ENCODE measurements at places on chromosomes 7 and 10.

- DNase-seq = no peak
These were observed 697 bp downstream of the ARPC1A start for GRCh38 chr7:99326408-99326782.

- DNase-seq = no peak
These were observed 78.0 kb upstream of the AGBL3 start for GRCh38 chr7:134908289-134908688.

DNA sequence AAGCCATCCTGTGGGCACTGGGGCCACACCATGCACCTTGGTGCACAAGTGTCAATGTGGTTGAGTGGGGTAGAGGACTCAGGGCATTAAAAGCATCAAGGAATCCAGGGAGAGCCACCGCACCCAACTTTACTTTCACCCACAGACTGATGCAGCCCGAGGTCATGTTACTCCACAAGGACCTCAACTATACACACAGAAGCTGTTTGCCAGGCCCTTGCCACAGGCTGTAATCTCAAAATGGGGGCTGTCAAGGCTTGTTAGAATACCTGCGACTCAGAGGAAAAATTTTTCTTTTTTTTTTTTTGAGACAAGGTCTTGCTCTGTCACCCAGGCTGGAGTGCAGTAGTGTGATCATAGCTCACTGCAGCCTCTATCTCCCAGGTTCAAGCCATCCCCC is 26.5 kb upstream of the KCTD7 start:
- DNase-seq = no peak

DNA sequence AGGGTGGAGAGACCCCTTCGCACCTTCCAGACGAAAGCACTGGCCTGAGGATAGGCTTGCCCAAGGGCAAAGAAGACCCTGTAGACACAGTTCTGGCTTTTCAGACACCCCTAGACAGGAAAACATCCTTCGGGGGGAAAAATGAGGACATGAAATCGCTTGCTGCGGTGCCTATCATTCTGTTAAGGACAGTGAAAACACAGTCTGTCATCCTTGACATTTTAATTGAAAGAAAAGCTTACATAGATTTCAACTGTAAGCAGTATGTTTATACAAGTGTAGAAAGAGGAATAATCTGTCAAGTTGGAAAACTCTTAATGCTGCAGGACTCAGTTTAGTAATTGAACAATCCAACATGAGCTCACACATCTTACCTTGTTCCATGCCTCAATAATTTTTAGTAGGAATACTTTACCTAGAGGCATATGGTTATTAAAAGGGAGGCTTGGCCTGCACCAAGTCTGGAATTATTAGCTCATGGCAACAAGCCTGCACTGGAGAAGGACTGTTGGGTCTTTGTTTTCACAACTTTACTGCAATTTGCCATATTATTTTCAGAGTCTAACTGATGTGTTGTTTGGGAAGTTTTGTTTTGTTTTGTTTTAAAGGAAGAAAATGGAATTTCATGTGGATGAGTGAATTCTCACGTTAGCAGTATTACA is 243.5 kb downstream of the TRIL start:
- no peak for DNase-seq

GRCh38 chr10:934746-935406 is 3.4 kb upstream of the LARP4B start:
- no peak for DNase-seq

DNA sequence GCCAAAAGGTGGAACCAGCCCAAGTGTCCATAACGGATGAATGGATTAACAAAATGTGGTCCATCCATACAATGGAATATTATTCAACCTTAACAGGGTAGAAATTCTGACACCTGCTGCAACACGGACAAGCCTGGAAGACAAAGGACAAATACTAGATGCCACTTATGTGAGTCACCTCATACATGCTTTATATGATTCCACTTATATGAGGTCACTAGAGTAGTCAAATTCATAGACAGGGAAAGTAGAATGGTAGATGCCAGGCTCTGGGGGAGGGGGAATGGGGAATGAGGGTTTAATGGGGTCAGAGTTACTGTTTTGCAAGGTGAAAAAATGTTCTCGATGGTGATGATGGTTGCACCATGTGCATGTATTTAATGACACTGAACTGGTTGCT is 34.0 kb upstream of the CYTH3 start:
- no peak for DNase-seq

GRCh38 chr10:81068460-81068859 is 530.8 kb downstream of the SH2D4B start:
- DNase-seq = no peak

GRCh38 chr7:154423231-154423630 is 371.0 kb downstream of the DPP6 start:
- no peak for DNase-seq

GRCh38 chr7:1158203-1159126 is 1.5 kb downstream of the ZFAND2A start:
- DNase-seq = no peak

GRCh38 chr7:114695182-114695581 is 226.7 kb upstream of the MDFIC start:
- no peak for DNase-seq

DNA sequence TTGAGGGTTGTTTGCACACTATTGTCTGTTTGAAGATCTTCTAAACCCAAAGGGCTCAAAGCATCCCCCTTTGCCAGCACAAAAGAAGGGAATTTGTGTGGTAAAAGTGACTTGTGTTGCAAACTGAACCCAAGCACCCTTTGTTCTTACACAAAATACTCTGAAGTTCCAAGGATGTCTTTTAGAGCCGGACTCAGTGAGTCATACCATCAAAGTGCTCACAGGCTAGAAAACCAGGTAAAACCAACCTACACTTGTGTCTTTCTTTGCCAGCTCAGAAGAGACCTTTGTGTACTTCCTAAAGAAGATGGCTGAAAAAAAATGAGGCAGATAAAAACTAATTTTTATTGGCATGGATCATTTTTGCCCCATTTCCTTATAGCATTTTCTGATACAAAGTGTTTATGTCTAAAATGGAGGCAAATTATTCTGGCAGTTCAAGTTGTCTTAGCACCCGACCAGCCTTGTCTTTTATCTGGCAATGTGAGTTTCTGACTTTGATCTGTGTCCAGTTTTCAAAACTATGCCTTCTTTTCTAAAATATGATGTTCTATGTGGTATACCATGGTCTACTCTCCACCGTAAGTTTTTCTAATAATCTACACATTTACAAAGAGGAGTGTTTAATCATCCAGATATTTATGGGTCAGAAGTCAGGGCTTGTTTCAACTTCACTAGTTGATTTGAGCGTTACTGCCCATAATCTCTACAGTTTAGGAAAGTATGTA is 128.4 kb upstream of the FZD1 start:
- no peak for DNase-seq

- no peak for DNase-seq
These were observed 23.4 kb downstream of the UROS start for GRCh38 chr10:125799451-125800182.

GRCh38 chr7:44505595-44505994 is 15.1 kb upstream of the NUDCD3 start:
- no peak for DNase-seq

- DNase-seq = no peak
These were observed 15.7 kb upstream of the ARPC1A start for GRCh38 chr7:99310004-99310403.

GRCh38 chr10:110304394-110304779 is 333 bp downstream of the SMNDC1 start:
- DNase-seq = no peak

DNA sequence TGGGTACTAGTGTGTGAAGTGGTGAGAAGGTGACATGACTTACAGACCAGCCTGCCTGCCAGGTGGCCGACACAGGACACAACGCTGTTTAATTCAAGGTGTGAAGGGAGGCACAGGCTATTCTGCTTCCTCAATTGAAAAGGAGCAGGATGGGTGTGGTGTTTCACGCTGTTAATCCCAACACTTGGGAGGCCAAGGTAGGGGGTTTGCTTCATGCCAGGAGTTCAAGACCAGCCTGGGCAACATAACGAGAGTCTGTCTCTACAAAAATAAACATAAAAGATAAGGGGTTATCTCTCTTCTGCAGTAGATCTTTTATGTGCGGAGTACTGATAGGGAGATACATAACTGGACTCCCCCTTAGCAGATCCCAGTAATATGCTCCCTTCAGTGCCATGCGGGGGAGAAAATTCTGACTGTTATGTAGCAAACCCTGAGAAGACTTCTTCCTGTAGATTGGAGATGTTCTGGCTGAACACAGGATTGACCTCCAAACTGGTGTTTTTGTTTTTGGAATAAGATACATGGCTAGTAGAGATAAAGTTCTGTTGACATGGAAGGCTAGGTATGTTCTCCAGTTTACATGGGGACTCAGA is 63.2 kb downstream of the CCNY start:
- no peak for DNase-seq

All from stimulated activated CD8-positive, alpha-beta memory T cell treated with anti-CD3 and anti-CD28 coated beads, Interleukin-7, amount 100 ng/mL, for 1 hour (primary cell).